ENCODE measurements at places on chromosomes 1 and 21. TPM values are rescaled to one million over a fixed set of nuclear protein-coding genes. Genes with fewer than 3 reads are reported as not detected.

ZNF678 gene
- total RNA-seq, result 50.3 TPM

RXFP4 gene
- total RNA-seq, result not detected

- no peak for DNase-seq
Measured at GRCh38 chr1:103218821-103219220, 110.5 kb upstream of the COL11A1 start.

DNA sequence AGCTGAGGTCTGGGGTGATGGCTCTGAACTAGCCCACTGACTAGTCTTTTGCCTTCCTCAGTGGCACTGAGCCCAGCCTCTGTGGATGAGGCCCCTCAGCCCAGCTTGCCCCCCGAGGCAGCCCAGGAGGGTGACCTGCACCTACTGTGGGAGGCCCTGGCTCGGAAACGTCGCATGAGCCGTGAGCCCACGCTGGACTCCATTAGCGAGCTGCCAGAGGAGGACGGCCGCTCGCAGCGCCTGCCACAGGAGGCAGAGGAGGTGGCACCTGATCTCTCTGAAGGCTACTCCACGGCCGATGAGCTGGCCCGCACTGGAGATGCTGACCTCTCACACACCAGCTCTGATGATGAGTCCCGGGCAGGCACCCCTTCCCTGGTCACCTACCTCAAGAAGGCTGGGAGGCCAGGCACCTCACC lies 87.8 kb downstream of the TRIM11 start:
- peak; percentile 77 for DNase-seq

- DNase-seq, result no peak
Measured at GRCh38 chr1:64343105-64343822, 126.7 kb upstream of the CACHD1 start.

DNA sequence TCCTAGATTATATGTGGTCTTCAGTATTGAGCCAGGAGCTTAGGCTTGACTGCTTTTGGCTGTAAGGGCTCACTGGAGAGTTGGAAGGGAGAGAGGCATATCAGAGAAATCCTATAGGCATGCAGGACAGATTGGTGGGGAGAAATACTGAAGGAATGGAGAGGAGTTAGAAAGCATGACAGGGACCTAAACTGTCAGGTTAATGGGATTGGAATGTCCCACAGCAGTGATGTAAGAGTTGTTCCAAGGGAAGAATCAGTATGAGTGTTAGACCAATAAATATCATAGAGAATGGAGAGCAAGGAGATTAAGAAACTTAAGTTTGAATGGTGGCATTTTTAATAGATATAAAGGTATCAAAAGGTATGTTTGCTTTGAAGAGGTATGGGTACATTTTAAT lies 39.7 kb downstream of the SLC35A3 start:
- DNase-seq, result no peak

DNA sequence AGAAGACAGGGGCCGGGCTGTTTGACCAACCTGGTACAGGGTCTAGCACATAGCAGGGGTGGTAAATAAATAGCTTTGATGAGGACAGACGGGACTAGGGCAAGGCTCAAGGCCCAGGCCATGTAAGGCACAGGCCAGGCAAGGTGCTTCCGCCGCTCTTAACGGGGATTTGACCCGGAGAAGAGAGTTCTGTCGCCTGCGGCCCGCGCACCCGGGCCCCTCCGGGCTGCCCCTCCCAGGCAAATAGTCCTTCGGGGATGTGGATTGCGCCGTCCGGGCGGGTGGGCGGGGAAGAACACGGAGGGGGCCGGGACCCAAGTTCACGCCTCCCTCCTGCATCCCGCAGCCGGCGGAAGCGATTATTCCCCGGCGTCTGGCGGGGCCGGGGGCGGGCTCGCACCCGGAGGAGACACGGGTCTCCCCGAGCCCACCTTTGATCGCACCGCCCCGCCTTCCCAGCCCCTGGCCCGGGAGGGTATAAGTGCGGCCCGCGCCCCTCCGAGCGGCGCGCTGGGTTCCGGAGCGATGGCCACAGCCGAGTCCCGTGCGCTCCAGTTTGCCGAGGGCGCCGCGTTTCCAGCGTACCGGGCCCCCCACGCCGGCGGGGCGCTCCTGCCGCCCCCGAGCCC lies at the start of gene MIXL1:
Gene MIXL1, plus strand, starts transcription at position 508 of the 629 bp plus-strand sequence. Its CDS starts 18 bp downstream, at position 526.
- DNase-seq, result peak; percentile 85

DNA sequence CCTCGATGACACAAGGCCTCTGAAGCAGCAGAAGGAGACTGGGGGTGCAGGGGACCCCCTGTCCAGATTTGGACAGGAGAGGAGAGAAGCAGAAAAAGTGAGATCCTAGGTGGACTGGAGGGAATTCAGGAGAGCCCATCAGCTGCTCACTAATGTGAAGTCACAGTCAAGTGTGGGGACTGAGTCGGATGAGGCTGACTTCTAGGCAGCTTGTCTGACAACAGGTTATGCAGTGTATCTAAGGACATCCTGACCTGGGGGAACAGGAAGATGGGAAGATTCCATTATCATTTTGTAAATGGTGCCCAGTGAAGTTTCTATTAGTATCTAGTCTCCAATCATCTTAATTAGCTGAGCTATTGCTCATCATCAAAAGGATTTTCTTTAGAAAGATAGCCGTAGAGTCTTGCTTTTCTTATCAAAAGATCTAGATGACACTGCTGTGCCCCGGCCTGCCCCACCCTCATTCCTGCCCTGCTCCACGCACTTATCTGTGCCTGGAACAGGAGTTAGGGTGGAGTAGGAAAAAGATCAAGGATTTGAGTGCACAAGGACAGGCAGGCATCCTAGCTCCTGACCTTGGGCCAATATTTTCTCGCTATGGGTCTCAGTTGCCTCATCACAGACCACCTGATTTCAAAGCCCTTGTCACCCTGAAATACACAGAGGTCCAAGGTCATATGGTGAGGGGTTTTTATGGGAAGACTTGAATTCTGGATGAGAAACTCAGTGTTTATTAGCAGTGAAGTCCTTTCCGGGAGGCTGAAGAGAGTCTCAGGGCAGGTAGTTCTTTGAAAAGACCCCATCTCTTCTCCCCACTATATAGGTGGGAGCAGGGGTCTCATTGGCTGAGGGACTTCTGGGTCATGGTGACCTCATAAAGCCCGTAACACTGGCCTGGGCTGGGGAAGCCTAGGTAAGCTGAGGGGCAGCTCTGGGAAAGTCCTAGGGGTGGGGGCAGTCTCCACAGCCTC lies at the start of gene MROH7:
Gene MROH7, plus strand, starts transcription at position 924 of the 974 bp plus-strand sequence. CDS start 11,141 bp downstream, outside the sequence.
- DNase-seq, result no peak
